ENCODE measurements at places on chromosomes 12 and 14. TPM values are rescaled to one million over a fixed set of nuclear protein-coding genes. Genes with fewer than 3 reads are reported as not detected.

Gene TAS2R31
- total RNA-seq = 0.15 TPM

Gene SERPINA5
- total RNA-seq = under 0.01 TPM

Gene RPGRIP1
- total RNA-seq = not detected

Gene SGPP1
- 14.7 TPM for total RNA-seq

Gene BCL11B
- total RNA-seq = under 0.01 TPM

Gene IGF1
- total RNA-seq = not detected

Gene IQSEC3
- not detected for total RNA-seq

Gene CIROP
- 0.45 TPM for total RNA-seq

Gene FAM186B
- total RNA-seq = under 0.01 TPM

Gene COA8
- 29.3 TPM for total RNA-seq

Gene BRF1
- 27.2 TPM for total RNA-seq

Gene TMEM117
- 3.0 TPM for total RNA-seq

Gene HOXC4
- 1.6 TPM for total RNA-seq
